ENCODE measurements at places on chromosomes 11 and 22.
A peak's percentile ranks its signal among the peaks of the same experiment; 100 is the strongest.

DNA sequence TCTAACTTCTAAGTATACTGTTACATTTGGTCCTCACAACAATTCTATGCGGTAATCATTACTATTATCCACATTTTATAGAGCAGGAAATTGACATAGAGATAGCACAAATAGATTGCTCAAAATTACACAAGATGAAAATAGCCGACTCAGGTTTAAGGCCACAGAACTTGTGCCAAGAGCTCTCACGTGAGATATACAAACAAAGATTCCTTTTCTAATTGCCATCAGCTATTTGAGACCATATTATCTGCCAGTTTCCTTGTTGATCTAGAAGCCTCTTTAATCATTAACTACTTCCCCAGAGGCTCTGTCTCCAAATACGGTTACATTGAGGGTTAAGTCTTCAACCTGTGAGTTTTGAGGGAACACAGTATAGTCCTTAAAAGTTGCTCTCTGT lies 61.0 kb upstream of the GLYATL1B start:
- no peak for DNase-seq

DNA sequence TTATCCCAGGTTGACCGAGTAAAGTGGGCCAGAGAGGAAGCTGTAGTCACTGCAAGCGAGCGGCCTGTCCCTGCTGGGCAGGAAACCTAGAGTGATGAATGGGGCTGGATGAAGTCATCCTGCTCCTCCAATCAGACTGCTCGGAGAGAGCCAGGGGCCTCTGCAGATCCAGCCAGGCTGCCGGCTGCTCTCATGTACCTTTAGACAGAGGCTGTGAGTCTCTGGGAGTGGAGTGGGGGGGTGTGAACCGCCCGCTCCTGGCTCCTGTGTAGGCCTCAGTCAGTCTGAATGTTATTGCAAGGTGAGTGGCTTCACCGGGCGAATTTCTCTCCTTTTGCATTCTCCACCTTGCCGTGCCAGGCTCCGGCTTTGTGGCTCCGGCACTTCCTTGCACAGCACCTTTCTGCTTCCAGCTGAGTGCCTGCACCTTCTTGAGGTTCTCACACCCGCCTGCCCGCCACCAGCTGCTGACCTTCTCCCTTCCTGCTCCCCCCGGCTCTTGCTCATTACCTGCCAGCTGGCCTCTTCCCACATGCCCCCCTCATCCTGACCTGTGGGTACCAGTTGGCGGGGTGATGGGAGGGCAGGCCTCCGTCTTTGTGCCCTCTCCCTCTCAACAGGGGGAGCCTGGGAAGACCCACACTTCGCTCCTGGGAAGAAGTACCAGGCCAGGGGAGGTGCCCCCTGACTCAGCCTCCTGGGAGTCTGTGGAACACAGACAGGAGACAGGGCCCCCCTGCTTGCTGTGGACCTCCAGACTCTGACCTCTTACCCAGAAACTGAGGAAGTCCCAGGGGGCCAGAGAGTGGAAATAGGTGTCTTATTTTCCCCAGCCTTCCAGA lies 79.9 kb downstream of the GRAMD1B start:
- no peak for DNase-seq

- DNase-seq = peak; percentile 41
These were observed 18.7 kb upstream of the NAT10 start for GRCh38 chr11:34086554-34087283.

DNA sequence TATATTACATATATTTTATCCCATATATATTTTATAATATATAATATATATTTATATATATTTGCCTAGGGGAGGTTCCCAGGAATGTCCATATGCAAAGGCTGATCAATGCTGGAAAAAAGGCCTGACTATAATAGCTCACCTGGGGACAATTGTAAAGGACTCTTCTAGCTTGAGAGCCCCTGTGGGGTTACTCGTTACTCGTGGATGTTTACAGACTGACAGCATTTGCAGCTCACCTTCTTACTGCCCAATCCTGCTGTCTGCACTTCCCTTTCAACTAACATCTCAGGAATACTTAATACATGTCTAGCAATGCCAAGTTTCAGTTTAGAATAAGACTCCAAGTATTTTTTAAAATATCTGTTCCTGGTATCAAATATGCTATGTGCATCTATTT lies 1365.4 kb upstream of the RAG2 start:
- no peak for DNase-seq

- peak; percentile 52 for DNase-seq
These were observed 18.2 kb downstream of the ADM start for GRCh38 chr11:10322830-10323792.

DNA sequence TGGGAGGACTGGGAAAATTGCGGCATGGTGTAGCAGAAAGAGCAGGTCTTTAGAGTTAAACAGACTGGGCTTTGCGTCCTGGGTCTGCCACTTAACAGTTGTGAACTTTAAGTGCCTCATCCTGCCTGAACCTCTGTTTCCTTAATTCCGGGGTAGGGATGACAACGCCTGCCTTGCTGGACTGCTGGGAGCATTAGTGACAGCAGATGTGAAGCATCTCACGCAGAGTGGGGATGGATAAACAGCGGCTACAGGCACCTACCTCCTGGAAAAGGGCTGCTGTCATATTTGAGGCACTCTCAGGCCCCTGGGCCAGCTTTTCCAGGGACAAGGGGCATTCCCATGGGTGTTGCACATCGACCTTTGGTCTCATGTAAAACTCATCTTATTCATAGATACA lies 572.2 kb downstream of the TBC1D22A start:
- no peak for DNase-seq

DNA sequence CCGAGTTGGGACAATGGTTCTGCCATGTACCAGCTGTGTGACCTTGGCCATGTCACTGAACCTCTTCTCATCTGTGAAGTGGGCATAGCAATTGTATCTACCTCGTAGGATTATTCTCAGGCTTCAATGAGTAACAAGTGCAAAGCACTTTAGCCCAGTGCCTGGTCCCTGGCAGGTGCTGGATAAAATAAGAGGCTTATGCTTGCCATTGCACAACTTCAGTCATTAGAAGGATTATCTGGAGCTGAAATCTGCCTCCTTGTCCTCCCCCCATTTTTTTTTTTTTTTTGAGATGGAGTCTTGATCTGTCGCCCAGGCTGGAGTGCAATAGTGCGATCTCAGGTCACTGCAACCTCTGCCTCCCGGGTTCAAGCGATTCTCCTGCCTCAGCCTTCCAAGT lies 7.2 kb downstream of the SMTNL1 start:
- DNase-seq = no peak

- no peak for DNase-seq
These were observed 20.4 kb downstream of the C22orf23 start for GRCh38 chr22:37932821-37933578.
